ENCODE measurements at places on chromosomes 16 and 17.

DNA sequence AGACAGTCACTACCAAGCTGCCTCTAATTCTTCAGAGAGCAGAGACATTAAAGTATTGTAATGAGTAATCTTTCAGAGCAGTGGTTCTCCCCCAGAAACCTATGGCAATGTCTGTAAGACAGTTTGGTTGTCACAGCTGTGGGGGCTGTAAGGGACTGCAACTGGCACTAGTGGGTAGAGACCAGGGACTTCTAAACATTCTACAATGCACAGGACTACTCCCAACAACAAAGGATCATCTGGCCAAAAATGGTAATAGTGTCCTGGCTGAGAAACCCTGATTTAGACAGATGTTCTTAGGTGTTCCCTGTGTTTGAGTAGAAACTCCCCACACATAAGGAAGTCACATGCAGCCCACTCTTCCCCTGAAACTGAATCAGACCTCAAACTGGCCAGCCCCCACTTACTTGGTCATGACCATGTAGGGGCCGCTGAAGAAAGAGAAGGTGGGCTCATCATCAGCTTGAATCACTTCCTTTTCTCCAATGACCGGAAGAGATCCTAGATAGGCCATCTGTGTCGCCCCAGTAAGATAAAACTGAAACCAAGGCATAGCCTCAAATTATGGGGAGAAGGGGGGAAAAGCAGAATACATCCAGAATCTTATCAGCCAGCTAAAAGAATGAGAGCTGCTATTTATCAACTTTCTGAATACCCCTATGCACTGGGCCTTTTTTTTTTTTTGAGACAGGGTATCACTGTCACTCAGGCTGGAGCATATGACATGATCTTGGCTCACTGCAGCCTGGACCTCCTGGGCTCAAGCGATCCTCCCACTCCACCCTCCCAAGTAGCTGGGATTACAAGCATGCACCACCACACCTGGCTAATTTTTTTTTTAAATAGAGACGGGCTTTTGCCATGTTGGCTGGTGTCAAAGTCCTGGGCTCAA lies 75.8 kb downstream of the TEX14 start:
- no peak for DNase-seq

GRCh38 chr17:258045-258734 lies 76.7 kb upstream of the DOC2B start:
- DNase-seq: no peak

DNA sequence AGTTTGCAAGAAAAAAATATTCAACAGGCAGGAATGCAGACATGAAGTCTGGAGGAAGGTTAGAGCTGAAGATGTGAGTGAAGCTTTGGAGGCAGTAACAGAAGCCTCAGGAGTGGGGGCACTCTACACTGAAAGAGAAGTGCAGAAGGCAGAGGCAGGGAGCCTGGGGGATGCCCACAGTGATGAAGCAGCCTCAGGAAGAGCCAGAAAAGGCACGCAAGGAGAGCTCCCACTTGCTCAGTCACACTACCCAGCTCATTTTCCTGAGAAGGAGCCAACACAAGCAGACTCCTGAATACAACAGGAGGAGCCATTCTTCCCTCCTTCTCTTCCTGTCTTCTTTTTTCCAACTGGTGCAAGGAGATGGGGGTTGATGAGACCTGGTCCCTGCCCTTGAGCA lies 45.1 kb upstream of the DNAH9 start:
- DNase-seq: no peak

DNA sequence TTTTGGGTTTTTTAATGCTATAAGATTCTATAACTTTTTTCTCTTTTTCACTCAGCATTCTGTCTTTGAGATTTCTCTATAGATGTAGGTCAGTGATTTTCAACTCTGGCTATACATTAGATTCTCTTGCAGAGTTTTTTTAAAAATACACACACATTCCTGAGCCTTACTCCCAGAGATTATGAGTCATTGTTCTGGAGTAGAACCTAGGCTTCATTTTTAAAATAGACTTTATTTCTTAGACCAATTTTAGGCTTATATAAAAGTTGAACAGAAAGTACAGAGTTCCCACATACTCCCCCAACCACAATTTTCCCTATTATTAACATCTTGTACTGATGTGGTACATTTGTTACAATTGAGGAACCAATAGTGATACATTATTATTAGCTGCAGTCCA lies 63.3 kb downstream of the CYB561 start:
- no peak for DNase-seq

- DNase-seq: no peak
Measured at GRCh38 chr17:34570506-34570905, 8.9 kb upstream of the TMEM132E start.

GRCh38 chr17:50163843-50164696 lies 1.7 kb upstream of the SGCA start:
- no peak for DNase-seq

DNA sequence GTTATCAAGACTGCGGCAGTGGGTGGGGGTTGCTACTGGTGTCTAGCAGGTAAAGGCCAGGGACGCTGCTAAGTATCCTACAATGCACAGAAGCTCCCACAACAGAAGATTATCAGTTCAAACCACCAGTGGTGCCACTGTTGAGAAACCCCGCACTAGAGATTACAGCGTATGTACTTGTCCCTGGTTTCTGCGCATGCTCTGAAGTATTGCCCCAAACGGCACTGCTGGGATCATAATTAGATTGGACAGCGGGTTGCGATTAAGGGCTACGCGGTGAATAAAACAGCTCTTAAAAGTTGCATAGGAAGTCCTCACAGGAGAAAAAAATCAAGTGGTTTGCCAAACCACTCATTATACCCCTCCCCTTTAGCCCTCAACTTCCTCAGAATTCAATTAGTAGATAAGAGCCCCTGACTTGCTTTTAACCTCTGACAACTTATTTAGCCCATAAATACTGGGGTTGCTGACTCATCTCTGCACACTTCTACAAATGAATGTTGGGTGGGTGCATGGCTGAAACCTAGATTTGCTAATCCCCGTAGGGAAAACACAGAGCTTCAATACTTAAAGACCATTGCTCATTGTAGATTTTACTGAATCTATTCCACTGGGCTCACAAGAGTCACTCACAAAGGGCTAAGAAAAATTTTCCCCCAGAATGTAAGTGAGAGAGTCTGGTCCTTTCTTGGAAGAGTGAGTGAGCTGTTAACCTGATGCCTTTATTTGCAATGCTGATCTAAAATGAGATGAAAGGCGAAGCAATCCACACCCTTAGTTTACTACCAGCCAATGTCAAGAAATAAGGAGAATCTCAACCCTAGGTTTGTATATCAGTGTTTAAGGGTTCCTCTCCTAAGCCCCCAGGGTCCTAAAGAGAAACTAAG lies 91.8 kb downstream of the RGS9 start:
- DNase-seq: peak; percentile 50

GRCh38 chr17:15039366-15039765 lies 225.8 kb downstream of the PMP22 start:
- DNase-seq: no peak

- DNase-seq: peak; percentile 69
Measured at GRCh38 chr17:39623356-39623950, 3.3 kb upstream of the PPP1R1B start.

- DNase-seq: no peak
Measured at GRCh38 chr17:78057113-78057740, 71.3 kb downstream of the TMC6 start.

GRCh38 chr17:27430882-27431491 lies 25.3 kb upstream of the KSR1 start:
- DNase-seq: peak; percentile 40

DNA sequence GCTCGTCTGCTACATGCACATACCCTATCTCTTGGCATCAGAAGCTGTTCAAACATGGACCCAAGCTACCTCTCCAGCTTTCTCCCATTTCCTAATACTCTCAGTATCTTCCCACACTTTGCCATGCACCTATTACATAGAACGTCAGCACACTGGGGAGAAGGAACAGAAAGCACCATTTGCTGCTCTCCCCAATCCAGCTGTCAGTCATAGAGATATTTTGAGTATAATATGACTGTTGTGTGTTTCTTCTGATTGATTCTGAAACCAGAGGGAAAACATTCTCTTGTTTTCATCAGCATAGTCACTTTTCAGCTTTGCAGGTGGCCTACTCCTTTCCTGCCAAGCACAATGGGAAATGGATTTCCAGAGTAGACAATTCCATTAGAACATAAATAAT lies 107.1 kb downstream of the ADAMTS18 start:
- DNase-seq: no peak

GRCh38 chr16:82653550-82654511 lies 27.1 kb downstream of the CDH13 start:
- DNase-seq: no peak

DNA sequence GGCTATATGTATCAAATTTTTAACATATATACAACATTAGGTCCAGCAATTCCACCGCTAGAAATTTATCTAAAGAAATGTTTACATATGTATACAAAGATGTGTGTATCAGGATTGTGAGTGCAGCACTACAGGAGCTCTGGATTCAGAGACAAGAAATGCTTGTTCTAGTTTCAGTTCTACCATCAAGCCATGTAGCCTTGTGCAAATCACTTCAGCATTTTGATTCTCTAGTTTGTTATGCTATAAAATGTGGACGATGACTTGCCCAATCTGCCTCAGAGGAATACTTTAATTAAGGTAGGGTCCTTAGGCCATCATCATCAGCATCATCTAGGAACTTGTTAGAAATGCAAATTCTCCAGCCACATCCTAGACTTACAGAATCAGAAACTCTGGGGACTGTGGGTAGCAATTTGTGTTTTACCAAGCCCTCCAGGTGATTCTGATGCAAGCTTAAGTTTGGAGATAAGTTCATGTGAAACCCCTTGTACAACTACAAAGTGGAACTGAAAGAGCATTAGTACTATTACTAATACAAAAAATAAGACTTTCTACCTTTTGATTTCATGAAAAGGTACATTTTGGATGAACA lies 131.2 kb upstream of the CORO6 start:
- DNase-seq: no peak

GRCh38 chr16:28062847-28063521 lies 530 bp downstream of the GSG1L start:
- peak; percentile 44 for DNase-seq

DNA sequence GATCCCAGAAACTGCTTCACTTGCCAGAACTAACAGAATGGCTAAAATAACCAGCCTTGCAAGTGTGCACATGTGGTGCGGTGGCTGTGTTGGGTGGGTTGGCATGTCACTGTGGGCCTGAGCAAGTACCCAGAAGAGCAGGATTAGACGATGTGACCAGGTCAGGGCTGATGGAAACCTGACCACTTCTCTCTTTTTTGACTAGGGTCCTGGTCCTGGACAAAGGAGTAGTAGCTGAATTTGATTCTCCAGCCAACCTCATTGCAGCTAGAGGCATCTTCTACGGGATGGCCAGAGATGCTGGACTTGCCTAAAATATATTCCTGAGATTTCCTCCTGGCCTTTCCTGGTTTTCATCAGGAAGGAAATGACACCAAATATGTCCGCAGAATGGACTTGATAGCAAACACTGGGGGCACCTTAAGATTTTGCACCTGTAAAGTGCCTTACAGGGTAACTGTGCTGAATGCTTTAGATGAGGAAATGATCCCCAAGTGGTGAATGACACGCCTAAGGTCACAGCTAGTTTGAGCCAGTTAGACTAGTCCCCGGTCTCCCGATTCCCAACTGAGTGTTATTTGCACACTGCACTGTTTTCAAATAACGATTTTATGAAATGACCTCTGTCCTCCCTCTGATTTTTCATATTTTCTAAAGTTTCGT lies 16.7 kb downstream of the ANKRD40 start:
- no peak for DNase-seq

- peak; percentile 76 for DNase-seq
Measured at GRCh38 chr16:30953511-30954124, 3.9 kb upstream of the SETD1A start.

- DNase-seq: no peak
Measured at GRCh38 chr17:43352579-43353331, 46.0 kb upstream of the ARL4D start.

- no peak for DNase-seq
Measured at GRCh38 chr17:55584055-55584685, 72.9 kb upstream of the SMIM36 start.

DNA sequence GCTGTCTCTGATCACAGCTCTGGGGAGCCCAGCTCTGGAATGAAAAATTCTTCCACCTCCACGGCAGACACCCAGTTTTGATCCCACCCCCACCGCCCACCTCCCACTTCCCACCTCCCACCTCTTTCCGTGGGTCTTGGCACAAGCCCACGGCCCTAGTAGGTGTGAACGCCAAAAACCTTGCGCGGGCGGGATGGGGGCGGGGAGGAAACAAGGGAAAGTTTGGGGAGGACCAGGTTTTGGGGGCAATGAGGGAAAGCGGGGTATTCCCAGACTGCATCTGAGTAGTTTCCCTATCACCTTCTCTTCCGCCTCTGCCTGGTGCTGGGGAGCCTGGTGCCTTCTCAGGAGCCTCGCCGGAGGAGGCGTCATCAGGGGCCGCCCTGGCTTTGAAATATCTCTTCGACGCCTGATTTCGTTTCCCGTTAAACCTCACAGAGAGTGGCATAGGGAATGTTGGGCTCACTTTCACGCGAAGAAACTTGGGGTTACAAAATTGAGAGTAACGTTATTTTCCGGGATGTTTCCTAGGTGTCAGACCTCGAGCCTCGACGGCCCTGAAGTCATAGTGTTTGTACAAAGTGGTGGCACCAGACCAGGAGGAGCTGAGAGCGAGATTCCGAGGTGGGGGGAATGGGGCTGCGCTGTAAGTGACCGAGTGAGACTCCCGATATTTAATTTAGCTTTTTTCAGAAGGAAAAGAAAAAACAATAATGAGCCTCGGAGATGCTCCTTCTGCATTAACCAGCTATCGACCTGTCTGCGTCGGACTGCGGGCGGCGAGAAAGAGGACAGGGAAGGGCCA lies 1.6 kb upstream of the IRX3 start:
- DNase-seq: no peak

DNA sequence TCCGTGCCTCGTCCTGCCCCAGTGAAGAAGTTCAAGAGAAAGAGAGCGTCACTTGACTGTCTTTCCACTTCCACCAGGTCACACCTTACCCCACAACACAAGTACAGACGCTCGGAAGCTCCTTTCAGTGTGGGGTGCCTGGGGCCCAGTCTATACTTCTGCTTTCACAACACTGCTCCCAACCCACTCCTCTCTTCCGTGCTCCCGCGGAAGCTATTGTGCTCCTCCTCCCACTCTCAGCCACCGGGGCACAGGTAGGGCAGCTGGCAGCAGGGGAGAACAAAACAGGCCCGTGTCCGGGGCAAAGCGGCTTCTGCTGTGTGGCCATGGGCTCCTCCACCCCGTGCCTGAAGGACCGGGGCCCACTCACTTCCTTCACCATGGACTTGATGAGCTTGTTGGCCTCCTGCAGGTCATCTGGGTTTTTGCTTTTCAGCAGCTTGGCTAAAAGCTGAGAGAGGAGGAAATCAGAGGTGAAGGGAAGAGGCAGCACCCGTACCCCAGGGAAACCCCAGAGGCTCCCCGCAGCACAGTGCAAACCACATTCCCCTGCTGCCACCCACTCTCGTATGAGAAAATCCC lies 18.9 kb downstream of the GGA3 start:
- no peak for DNase-seq

- DNase-seq: no peak
Measured at GRCh38 chr17:32287804-32288511, 22.3 kb downstream of the RHBDL3 start.

GRCh38 chr17:48754500-48755261 lies 26.1 kb upstream of the HOXB13 start:
- DNase-seq: no peak
